ENCODE measurements at places on chromosomes 4 and X.

DNA sequence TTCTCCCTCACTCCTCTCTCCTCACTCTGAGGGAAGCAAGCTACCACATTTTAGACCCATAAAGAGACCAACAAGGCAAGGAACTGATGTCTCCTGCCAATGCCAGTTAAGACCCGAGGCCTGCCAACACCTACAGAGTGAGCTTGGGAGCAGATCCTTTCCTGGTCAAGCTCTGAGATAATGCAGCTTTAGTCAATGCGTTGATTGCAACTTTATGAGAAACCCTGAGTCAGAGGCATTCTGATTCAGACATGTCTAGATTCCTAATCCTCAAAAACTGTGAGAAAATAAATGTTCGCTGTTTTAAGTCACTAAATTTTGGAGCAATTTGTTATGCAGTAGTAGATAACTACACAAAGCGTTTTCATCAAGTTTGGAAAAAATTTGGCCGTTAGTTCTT lies 115.5 kb downstream of the JADE1 start:
- no peak overlapping the region for H3K4me3 ChIP-seq
- peaks cover 19% of the 10 kb centered on the region for H3K36me3 ChIP-seq
- H3K4me1 ChIP-seq = no peaks in the 10 kb centered on the region
- H3K27ac ChIP-seq = no peak overlapping the region

GRCh38 chr4:60923075-60923474 lies 277.1 kb upstream of the ADGRL3 start:
- H3K27me3 ChIP-seq = no peaks in the 10 kb centered on the region
- H3K4me3 ChIP-seq = no peak overlapping the region
- no peaks in the 10 kb centered on the region for H3K36me3 ChIP-seq
- H3K4me1 ChIP-seq = no peaks in the 10 kb centered on the region
- no peak for DNase-seq

- H3K27ac ChIP-seq = no peak overlapping the region
- H3K4me1 ChIP-seq = no peaks in the 10 kb centered on the region
- no peaks in the 10 kb centered on the region for H3K36me3 ChIP-seq
- DNase-seq = no peak
Observed at GRCh38 chr4:181138116-181138515, 1105.1 kb upstream of the TENM3 start.

- H3K27me3 ChIP-seq = peaks cover 2% of the 10 kb centered on the region
- peaks cover 9% of the 10 kb centered on the region for H3K4me1 ChIP-seq
- H3K36me3 ChIP-seq = no peaks in the 10 kb centered on the region
- DNase-seq = no peak
- H3K4me3 ChIP-seq = no peak overlapping the region
Observed at GRCh38 chrX:20495575-20495974, 228.9 kb upstream of the RPS6KA3 start.

- no peak for DNase-seq
- H3K36me3 ChIP-seq = no peaks in the 10 kb centered on the region
- H3K27me3 ChIP-seq = no peaks in the 10 kb centered on the region
- H3K4me3 ChIP-seq = no peak overlapping the region
- H3K27ac ChIP-seq = no peak overlapping the region
Observed at GRCh38 chr4:188086858-188087257, 22.5 kb downstream of the TRIML2 start.

GRCh38 chr4:70640192-70640591 lies 11.6 kb downstream of the ENAM start:
- H3K27ac ChIP-seq = no peak overlapping the region
- DNase-seq = no peak
- H3K4me1 ChIP-seq = peaks cover 13% of the 10 kb centered on the region
- no peak overlapping the region for H3K4me3 ChIP-seq
- H3K36me3 ChIP-seq = no peaks in the 10 kb centered on the region
- peaks cover 1% of the 10 kb centered on the region for H3K27me3 ChIP-seq

- H3K27ac ChIP-seq = no peak overlapping the region
- H3K4me3 ChIP-seq = no peak overlapping the region
- peak; percentile 13 for DNase-seq
- no peaks in the 10 kb centered on the region for H3K4me1 ChIP-seq
- no peaks in the 10 kb centered on the region for H3K36me3 ChIP-seq
- H3K27me3 ChIP-seq = no peaks in the 10 kb centered on the region
Observed at GRCh38 chrX:32408389-32408788, 803.0 kb downstream of the DMD start.

Data from activated CD8-positive, alpha-beta T cell treated with anti-CD3 and anti-CD28 coated beads for 36 hours (primary cell).